NCI-H1092 treated with DMSO at 0.1 percent for 48 hours (cell line): ENCODE measurements at places on chromosomes 7 and 10.

GRCh38 chr10:69364232-69364940 lies 52.3 kb downstream of the TACR2 start:
- no peak for DNase-seq

- no peak for DNase-seq
Measured at GRCh38 chr7:70926666-70927065, 205.3 kb upstream of the GALNT17 start.

GRCh38 chr7:30352169-30352568 lies 67.8 kb downstream of the ZNRF2 start:
- no peak for DNase-seq

GRCh38 chr7:30584965-30585364 lies 9.7 kb upstream of the GARS1 start:
- no peak for DNase-seq

GRCh38 chr10:123788981-123789380 lies 102.6 kb downstream of the CPXM2 start:
- DNase-seq = no peak

DNA sequence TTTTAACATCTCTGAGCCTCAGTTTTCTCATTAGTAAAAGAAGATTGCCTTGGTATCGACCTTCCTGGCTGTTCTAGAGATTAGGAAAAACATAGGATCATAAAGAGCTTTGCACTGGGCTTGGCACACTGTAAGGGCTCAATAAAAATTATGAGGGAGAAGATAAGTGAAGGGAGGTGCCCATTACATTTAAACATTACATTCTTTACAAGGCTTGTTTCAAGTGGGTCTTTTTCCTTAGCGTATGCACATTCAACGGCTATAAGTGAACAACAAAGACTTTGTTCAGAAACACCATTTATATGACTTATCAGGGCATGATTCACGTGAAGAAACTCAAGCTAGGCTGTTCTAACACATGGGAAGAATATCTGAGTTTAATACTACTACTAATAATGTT lies 351.9 kb upstream of the NPVF start:
- DNase-seq = no peak

GRCh38 chr7:24936121-24936824 lies 43.7 kb downstream of the OSBPL3 start:
- no peak for DNase-seq

GRCh38 chr7:33248671-33249070 lies 119.3 kb downstream of the BBS9 start:
- no peak for DNase-seq

GRCh38 chr7:47552621-47553020 lies 29.3 kb downstream of the TNS3 start:
- DNase-seq = no peak

- no peak for DNase-seq
Measured at GRCh38 chr7:74395745-74396311, 57.9 kb upstream of the GTF2IRD1 start.

GRCh38 chr10:113820507-113820906 lies 33.4 kb downstream of the DCLRE1A start:
- DNase-seq = no peak

- DNase-seq = no peak
Measured at GRCh38 chr7:152202056-152202455, 176.6 kb downstream of the GALNT11 start.

- no peak for DNase-seq
Measured at GRCh38 chr7:25192043-25192442, 36.2 kb downstream of the NPVF start.
